ENCODE measurements at places on chromosomes 7 and 10.

DNA sequence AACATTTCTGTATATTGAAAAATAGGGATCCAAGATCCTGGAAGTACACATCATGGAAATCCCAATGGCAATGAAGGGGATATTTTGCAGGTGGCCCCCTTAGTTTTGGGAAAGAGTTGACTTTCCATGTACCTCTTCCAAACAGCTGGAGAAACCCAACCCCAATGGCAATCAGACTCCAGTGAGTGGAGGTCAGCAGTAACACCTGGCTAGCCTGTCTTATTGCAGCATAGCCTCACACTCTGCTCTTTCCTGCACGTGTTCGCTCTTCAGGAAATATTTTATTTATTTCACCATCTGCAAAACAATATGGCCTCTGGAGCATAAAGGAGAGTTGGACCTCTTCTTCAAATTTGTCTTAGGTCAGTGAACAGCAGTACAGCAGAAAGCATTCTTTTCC is 340.0 kb upstream of the NRP1 start:
- no peak for DNase-seq

- no peak for DNase-seq
These were observed 1.4 kb downstream of the CELF2 start for GRCh38 chr10:11018855-11019631.

- no peak for DNase-seq
These were observed 65.0 kb upstream of the FGFR2 start for GRCh38 chr10:121662945-121663917.

DNA sequence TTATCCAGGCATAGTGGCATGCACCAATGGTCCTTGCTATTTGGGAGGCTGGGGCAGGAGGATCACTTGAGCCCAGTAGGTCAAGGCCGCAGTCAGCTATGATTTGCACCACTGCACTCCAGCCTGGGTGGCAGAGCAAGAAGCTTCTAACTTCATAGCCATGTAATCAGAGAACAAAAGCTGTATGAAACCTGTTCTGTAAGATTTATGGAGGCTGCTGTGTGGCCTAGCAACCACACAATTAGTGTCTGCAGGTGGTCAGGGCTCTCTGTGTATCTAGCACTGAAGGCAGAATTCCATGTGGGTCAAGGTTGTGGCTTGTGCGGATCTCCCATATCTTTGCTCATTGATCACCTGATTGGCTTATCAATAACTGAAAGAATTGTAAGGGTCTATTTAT is 221.5 kb upstream of the FOXK1 start:
- no peak for DNase-seq

- DNase-seq = no peak
These were observed 432 bp upstream of the CAMK2B start for GRCh38 chr7:44325811-44326241.

DNA sequence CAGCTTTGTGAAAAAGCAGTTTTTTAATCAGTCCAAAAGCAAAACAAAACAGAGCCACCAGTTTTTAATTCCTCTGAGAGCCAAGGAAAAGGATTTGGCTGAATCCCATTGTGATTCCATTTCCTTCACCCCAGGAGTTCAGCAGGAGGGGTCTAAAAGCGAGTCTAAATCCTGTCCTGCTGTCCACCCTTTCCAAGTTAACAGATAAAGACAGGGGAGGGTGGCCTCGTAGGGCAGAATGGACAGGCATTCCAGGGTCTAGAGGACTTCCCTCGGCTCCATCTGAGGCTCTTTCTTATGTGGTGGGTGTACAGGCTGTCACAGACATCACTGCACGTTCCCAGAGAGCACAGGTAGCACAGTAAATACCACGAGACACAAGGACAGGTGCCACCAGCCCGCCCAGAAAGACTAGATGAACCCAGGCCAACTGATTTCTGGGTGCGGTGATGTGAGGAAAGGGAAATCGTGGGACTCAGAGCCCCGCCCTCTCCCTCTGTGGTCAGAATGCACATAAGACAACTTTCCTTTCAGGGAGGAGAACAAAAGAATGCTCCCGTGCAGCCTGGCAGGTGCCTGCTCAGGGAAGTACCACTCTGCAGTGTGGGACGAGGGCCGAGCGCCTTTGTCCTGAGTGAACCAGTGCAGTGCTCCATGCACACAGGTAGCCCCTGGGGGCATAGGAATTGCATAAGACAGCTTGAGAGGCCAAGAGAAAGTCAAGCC is 119.7 kb downstream of the ABLIM1 start:
- no peak for DNase-seq

All from amygdala (tissue), 56 donors.